Glutamatergic neuron (in vitro differentiated cells): ENCODE measurements at places on chromosomes 2 and 18.

GRCh38 chr2:167424803-167425755, 536.8 kb downstream of the XIRP2 start:
- no peak for DNase-seq

DNA sequence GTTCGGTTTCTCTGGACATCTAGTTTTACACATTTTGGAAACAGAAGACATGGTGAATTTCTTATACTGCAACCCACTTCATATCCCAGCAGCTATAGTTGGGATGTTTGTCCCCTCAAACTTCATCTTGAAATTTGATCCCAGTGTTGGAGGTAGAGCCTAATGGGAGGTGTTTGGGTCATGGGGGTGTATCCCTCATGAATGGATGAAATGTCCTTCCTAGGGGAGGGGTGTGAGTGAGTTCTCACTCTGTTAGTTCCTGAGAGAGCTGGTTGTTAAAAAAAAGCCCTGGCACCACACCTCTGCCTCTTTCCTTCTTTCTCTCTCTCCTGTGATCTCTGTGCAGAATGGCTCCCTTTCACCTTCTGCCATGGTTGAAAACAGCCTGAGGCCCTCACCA, 369.0 kb upstream of the KCNJ3 start:
- DNase-seq: no peak

GRCh38 chr2:216350214-216350791, 22.0 kb downstream of the MARCHF4 start:
- no peak for DNase-seq

DNA sequence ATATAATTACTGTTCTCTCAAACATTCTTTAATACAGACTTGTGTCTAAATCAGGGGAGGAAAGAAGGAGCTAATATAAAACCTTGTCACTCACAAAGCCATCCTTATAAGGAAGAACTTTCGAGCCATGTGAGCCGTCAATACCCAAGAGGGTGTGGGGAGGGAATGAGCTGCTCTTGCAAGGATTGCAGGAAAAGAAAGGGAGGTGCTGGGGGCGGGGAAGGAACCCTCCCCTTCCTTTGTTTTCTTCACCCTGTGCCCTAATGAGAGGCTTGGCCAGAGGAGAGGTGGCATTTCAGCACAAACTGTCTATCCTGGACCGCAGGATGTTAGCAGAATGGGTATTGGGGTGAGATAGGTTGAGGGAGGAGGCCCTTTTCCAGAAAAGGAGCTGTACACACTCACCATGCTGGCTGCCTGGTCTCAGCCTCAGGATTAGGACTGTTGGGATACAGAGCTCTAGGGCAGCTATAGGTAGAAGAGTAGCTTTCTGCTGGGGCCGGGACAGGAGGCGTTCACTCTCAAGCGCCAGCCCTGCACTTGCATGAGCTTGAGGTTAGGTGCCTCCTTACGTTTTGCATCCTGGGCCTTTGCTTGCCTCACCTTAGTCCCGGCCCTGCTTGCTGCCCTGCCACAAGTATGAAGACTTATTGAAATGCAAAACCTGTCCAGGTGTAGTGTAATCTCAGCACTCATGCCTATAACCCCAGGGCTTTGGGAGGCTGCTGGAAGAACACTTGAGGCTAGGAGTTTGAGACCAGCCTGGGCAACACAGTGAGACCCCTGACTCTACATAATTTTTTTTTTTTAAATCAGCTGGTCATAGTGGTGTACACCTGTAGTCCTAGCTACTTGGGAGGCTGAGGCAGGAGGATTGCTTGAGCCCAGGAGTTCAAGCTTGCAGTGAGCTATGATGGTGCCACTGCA, 190.5 kb downstream of the LOXHD1 start:
- DNase-seq: no peak

DNA sequence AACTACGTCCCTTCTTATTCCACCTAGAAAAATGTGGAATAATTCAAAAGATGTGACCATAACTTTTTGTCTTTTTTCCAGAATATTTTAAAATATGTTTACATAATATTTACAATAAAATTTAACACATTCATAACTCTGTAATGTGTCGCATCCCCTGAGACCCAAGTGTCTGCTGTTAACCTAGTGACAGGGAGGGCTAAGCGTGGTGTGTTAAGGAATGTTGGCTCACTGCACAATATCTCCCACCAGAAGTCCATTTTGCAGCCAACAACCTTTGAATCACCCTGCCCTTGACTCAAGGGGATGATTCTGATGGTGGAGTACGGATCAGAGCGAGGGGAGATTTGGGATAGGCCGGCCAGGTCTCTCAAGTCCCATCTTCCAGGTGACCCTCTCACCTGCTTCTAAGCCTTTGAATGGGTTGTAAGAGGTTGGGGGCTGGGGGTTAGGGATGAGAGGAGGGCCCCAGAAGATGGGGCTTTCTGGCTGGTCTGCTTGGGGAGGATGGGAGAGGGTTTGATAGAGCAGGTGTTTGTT, 43.3 kb downstream of the SERTAD2 start:
- DNase-seq: no peak

GRCh38 chr2:106561356-106561755, 74.2 kb downstream of the CD8B2 start:
- DNase-seq: no peak

DNA sequence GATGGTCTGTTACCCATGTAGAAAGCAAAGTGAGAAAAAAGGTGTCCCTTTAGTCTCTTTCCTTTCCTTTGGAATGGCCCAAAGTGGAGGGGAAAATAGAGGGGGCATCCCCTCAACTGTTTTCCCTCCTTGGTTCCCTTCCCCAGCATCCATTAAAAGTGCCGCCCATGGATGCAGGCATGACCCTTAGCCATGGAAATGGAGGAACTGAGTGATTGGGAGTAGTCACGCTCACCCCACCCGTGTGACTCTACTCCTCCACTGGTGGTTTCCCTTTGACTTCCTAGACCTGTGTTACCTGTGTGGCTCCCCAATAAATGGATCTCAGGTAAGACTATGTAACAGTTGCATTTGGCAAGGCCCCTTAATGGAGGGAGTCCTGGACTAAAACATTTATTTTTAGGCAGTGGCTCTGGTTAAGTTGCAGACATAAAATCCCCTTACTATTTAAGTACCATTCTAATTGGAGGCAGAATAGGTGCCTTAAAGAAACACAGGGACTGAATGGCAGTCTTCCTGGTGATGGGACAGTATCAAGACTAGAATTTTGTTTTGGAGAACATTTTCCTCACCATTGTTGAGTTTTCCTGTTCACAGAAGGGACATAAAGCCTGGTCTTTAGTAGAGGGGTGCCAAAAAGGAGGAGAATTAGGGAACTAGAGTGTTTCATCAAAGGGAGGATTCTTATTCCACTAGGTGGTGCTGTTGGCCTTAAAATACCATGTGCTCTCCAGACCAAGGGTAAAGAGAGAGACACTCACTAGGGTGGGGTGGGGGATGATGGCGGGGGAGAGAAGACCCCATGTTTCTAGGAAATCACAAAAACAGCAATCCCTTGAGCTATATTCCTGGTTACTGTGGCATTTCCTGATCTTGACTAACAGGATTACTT, 25.7 kb upstream of the PLA2R1 start:
- DNase-seq: no peak

- peak; percentile 77 for DNase-seq
Measured at GRCh38 chr2:101831351-101831865, 133.9 kb downstream of the MAP4K4 start.

DNA sequence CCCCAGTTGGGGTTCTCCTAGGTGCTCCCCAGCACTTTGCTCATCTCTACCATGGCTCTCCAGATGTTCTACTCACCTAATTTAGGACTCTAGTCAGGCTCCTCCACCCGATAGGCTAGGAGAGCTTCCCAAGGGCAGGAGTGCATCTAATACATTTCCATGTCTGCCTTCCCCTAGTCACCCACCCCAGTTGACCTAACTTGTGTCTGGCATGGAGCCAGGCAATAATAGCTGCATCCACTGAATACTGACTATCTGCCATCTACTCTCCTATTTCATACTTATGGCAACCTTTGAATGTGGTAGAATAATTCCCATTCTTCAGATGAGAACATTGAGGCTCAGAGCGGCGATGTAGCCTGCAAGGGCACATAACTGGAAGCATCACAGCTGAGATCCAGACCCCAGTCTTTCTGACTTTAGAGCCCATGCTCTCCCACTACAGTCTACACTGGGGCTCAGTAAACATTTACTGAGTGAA, 71.8 kb upstream of the YWHAQ start:
- no peak for DNase-seq

- DNase-seq: no peak
Measured at GRCh38 chr2:84924173-84925106, 19.0 kb downstream of the TMSB10 start.

DNA sequence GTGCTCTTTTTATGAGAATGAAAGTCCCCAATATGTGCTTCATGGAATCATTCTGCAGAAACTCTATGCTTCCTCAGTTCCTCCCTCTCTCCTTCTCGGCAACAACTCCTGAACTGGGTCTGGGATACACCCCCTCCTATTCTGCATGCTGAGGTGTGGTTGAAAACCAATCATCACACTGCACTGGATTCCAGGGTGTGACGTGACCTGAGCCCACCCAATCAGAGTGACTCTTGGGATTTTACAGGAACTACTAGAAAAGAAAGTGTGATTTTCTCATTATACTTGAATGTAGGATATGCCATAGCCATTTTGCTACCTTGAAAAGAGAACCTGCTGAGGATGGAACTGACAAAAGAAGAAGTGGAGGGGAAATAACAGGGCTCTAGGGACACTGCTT, 36.3 kb downstream of the ACVR1 start:
- DNase-seq: no peak

GRCh38 chr2:42186366-42186765, 17.2 kb downstream of the EML4 start:
- DNase-seq: no peak

GRCh38 chr2:204885747-204886146, 340.5 kb downstream of the PARD3B start:
- DNase-seq: no peak
